ENCODE measurements at places on chromosomes 12 and 14.

GRCh38 chr14:102049258-102050025 is 37.4 kb downstream of the HSP90AA1 start:
- DNase-seq, result no peak

DNA sequence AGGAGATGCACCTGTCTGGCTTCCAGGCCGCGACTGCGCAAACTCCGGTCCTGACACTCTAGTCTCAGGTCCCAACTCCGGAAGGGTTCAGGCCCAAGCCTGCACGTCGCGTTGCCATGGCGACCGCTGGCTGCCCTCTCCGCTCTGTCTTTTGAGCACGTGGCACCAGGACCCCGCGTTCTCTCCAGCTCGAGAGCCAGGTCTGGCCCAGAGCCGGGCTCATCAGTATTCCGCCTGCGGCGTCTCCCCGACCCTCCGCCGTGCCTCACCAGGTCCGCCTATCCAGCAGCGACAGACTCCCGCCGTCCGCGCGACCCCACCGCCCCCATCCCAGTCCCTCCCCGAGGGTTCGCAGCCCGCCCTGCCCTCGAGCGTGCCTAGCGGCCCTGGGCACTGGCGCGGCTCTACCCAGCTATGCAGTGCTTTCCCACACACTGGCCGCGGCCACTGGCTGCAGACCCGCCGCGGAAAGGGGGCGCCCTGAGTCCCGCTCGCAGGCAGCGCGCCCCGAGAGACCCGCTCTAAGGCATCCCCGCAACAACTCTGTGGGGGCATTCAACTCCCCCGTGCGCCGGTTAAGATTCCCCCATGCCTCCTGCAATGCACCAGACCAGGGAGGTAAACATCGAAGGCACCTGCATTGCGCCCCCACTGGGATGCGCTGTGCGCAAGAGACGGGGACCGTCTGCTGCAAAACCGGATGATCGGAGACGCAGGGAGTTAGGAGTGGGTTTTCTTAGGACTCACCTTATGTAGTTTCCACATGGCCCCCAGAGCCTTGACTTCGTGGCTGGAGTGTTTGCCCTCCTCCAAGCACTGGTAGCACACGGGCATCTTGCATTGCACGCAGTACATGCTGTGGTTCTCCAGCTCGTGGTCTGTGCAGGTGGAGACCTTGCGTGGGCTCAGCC is 1.3 kb downstream of the TRIM9 start:
- peak; percentile 45 for DNase-seq

- DNase-seq, result no peak
Measured at GRCh38 chr14:26276757-26277156, 321.1 kb downstream of the NOVA1 start.

DNA sequence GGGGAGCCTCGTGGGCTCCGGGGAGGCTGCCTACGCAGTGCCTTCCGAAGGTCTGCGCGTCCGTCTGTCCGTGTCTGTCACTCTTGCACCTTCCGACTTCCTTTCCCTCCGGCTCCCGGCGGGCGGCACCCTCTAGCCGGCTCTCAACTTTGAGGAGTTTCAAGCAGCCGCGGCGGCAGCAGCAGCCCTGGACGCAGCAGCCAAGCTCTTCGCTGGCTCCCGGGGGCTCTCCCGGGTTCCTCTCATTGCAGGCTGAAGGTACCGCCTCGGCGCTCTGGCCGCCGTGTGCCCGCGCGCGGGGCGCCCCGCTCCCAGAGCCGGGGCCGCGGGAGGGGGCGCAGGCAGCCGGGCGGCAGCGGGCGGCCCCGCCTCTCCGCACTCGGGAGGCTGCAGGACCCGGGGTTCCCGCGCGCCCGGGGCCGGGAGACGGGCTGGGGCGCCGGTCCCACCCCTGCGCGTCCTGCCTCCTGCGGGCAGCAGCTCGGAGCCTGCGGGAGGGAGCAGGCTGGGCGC is at the start of the genes AMIGO2 and PCED1B:
TSS of gene AMIGO2 (minus strand) at position 492 of the 513 bp plus-strand sequence. CDS start 957 bp downstream, outside the sequence.
TSS of gene PCED1B (plus strand) at position 154 of the 513 bp plus-strand sequence. CDS start 155,443 bp downstream, outside the sequence.
- no peak for DNase-seq

GRCh38 chr12:6157482-6157881 is 33.0 kb upstream of the VWF start:
- no peak for DNase-seq

DNA sequence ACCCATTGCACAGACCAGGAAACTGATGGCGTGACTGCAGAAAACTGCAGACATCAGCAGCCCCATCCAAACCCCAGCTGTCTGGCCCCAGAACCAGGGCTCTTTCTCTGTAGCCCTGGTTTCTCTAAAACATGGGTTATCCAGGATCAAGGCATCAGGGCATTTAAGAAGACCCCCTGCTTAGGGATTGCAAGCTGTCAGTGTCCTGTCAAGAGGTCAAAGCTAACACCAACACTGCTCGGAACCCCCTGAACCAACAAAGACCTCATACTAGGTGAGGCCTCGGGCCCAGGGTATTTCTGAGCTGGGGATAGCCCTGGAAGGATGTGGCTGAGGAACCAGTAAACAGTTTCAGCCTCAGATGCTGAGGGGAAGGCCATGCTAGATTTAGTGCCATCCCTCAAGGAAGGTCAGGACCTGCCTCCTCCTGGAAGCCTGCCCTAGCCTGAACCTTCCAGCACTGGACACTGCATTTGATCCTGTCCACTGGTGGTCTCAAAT is 39.2 kb downstream of the BCL11B start:
- DNase-seq, result no peak

DNA sequence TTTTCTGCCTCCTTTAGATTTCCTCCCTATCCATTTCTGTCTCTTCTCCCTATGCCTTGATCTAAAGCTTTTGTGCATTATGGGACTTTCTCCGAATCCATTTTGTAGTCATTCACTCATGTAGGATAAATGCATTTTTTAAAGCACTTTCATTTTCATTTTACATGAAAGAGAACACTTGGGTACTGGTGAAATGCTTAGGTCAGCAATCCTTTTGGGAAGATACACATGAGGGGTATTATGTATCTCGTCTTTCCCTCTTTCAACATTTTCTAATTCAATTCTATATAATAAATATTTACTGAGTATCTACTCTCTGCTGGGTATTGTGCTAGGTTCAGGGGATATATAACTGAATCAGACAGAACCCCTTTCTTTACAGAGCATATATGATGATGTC is 577.6 kb downstream of the NRXN3 start:
- DNase-seq, result no peak

- DNase-seq, result no peak
Measured at GRCh38 chr12:56326126-56326525, 7.7 kb downstream of the PAN2 start.

DNA sequence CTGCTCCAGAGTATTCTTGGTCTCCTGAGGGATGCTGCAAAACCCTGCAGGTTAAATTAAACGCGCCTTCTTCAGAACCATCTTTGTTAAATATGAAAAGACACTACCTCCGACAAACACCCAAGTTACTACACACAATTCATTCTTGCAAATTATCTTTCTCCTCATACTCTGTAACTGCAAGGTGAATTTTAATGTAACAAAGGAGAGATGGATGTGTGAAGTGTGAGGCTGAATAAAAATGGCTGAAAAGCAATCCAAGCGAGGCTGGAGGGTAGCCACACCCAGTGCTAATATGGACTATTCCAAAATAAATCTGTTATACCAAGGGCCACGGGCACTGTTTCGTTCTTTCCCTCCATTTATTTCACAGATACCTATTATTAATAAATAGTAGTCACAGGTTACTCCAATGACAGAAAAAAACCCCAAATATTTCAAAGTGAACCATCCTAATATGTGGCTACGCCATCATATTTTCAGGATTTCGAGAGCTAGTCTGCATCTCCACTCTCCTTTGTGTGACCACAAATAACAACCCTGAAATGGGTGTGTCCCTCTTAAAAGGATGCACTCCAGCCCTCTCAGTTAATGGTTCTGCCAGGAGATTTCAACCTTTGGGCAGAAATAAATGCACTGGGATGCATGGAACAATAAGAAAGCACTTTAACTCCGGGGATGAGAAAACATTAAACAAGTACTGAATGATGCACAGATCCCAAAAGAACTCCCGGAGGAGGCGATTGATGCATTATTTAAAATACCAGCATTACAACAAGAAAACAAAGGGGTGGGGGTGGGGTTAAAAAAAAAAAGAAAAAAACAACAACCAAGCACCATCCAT is 53.1 kb upstream of the CCDC175 start:
- no peak for DNase-seq

- no peak for DNase-seq
Measured at GRCh38 chr14:29242755-29243754, 476.5 kb downstream of the FOXG1 start.

- DNase-seq, result no peak
Measured at GRCh38 chr12:9124383-9125031, 8.8 kb upstream of the A2M start.

GRCh38 chr12:108798551-108799221 is 58.7 kb downstream of the SSH1 start:
- DNase-seq, result no peak

DNA sequence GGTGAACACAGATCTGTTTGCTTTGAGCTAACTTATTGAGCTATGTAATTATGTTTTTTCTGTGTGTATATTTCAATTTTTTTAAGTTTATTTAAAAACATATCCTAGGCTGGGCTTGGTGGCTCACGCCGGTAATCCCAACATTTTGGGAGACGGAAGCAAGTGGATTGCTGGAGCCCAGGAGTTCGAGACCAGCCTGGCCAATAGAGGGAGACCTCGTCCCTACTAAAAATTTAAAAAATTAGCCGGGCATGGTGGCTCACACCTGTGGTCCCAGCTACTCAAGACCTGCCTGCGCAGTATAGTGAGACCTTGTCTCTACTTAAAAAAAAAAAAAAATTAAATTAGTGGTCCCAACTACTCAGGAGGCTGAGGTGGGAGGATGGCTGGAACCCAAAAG is 16.2 kb upstream of the RNASE1 start:
- DNase-seq, result no peak

DNA sequence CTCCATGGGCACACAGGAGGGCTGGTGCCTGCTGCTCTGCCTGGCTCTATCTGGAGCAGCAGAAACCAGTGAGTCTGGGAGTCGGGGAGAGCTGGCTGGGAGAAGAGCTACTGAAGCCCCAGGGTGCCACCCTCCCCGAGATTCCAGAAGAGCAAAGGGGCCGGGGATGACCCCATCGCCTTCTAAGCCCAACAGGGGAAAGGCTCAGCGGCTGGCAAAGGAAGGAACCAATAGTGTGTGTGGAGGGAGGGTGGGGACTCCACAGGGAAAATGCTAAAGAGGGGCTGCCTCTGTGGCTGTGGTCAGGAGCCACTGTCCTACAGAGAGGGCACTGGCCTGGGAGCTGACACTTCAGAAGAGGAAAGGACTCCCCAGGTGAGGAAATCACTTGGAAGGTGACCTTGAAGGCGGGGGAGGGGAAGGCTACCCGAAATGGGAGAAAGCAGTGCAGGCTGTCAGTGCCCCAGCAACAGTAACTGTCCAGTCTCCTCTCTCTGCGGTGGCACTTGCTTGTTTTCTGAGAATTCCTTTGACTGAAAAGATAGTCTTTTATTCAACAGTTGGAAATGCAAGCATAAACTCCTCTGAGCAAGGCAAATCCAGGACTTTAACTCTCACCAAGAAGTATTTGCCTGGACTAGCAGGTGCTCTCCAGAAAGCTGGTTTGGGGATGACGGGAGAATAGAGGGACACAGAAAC is 552 bp downstream of the TAPBPL start:
- no peak for DNase-seq

DNA sequence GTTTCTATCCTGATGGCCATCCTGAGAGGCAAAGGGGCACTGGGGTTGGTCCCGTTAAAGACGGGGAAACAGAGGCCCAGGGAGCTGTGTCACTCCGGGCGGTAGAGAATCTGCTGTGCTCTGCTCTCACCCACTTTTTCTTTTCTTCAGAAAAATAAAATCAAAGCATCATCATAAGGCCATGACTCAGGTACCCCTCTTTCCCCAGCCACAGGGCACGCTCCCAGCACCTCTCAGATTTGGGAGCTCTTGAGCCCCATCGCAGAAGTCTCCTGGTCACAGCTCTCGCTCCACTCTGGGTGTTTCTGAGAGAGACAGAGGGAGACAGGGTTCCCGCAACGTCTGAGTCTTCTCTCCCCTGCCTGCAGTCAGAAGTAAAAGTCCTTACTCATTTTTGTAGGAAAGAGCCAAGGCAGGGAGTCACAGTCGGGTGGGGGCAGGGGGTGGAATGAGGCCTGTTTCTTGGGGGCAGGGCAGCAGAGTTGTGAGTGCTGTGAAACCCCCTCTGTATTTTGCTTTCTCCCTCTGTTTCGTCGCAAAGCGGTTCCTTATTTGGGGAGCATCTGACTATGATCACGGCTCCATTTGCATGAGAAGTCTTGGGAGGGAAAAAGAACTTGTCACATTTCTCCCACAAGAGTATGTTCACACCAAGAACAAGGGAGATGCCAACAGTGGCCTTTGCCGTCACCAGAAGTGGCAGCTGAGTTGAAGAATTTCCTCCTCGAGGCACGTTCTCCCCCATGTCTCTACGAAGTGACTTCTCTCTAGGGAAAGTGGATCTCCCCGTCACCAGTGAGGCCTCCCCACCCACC is 139.0 kb downstream of the BCL11B start:
- DNase-seq, result no peak

DNA sequence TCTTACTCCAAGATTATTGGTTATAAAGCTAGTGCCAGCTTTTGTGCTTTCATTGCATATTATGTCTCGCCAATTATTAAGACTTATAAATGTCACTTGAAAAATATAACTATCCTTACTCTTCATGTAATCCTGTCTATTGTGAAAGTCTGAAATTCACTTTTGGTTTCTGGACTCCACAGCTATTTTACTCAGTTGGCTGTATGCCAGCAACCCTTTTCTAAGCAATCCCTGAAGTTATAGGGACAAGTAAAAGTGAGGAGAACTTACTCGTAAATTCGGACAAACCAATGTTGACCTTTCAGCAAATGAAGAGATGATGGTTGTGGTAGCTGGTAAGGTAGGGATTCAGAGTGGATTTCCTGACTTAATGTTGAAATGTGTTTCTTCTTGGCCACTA is 196.3 kb downstream of the NPAS3 start:
- no peak for DNase-seq

DNA sequence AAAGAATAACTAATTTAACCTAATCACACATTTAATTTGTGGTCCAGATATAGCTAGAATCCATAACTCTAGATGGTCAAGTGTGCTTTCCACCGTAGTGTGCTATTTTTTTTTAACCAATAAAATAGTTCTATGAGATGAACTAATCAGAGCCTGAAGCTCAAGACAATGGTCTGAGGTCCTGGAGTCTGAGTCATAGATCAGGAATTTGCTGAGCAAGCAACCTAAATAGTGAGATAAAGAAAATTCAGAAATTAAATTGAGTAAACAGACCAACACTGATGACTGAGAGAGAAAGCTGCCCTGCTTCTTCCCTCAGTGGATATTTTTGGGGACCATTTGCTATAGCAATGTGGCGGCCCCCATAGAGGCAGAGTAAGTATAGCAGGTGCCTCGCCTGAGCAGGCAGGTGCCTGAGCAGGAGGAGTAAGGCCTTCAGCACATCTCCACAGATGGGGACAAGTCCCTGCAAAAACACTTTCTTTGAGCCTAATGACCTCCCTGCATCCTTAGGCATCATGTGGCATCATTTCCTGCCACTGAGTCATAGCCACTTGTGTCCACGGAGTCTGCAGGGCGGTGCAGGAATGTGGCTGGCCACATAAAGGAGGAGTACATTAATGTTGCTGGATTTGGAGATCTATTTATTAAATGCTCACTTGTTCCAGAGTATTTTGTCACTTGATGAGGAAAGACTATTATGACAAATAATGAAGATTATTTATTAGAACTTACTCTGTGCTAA is 13.9 kb upstream of the CLEC4E start:
- DNase-seq, result no peak

GRCh38 chr12:44942714-44943113 is 66.6 kb upstream of the NELL2 start:
- no peak for DNase-seq

Measured in DMS 273 treated with DMSO at 0.1 percent for 48 hours (cell line).